ENCODE measurements at places on chromosomes 2 and 18.

DNA sequence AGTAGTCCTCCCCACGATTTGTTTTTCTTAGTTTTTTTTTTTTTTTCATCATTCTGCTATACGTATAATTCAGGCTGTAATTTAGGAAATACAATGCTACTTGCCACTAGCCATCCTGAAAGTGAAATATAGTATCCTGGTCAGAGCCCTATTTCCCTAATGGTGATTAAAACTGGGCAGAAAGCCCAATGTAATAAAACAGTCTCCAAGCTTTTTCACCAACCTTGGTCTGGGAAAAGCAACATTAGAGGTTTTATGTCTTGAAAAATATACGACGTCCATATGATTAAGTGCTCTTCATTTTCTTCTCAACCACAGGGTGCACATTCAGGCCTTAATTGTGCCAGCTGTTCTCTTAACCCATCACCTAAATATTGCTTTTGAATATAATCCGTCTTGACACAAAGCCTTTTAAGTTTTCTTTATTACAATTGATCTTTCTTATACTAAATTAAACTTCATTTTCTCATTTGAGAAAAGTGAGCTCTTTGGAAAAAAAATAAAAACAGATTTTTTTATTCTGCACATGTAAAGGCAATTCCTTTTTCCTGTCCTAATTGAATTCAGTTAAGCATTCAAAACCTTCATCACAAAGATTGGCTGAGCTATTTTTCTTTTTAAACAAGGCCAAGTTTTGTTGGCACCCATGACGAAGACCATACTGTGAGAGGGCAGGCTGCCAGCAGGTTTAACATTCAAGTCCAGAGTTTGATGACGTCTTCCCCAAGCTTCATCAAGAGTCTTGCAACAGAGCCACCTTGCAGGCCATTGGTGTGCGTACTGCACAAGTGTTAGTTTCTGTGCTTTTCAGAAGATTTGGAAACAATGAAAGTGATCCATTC is 52.7 kb downstream of the MAP2 start:
- no peak overlapping the region for H3K4me3 ChIP-seq
- H3K36me3 ChIP-seq: no peaks in the 10 kb centered on the region
- no peak for DNase-seq
- no peak overlapping the region for H3K27ac ChIP-seq
- H3K27me3 ChIP-seq: no peaks in the 10 kb centered on the region
- no peaks in the 10 kb centered on the region for H3K4me1 ChIP-seq

- H3K27me3 ChIP-seq: peaks cover 14% of the 10 kb centered on the region
- DNase-seq: no peak
- H3K36me3 ChIP-seq: no peaks in the 10 kb centered on the region
- H3K27ac ChIP-seq: no peak overlapping the region
- H3K4me3 ChIP-seq: no peak overlapping the region
Observed at GRCh38 chr18:6486764-6487426, 72.2 kb upstream of the L3MBTL4 start.

- H3K27ac ChIP-seq: no peak overlapping the region
- no peak for DNase-seq
Observed at GRCh38 chr2:214577769-214578168, 166.9 kb downstream of the VWC2L start.

GRCh38 chr2:37343537-37344434 is 644 bp upstream of the QPCT start:
- H3K4me3 ChIP-seq: peak overlapping the region; percentile 87
- DNase-seq: no peak
- H3K27ac ChIP-seq: peak overlapping the region; percentile 90

DNA sequence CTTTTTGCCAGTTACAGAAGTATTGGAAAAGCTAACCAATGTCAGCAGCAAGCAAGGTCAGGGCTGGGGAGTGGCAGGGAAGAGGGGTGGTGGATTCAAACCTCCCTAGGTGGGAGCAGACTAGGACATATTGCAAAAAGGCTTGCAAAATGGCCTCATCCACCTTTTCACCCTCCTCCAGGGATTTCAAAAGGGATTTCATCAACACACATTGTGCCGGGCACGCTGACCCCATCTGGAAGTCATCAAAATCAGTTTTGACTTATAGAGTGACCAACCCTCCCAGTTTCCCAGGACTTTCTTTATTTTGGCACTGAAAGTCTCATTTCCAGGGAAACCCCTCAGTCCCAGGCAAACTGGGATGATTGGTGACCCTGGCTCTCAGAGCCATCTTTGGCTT is 94.7 kb downstream of the BIN1 start:
- no peak for DNase-seq
- H3K4me1 ChIP-seq: no peaks in the 10 kb centered on the region
- no peak overlapping the region for H3K27ac ChIP-seq
- no peak overlapping the region for H3K4me3 ChIP-seq
- H3K27me3 ChIP-seq: peaks cover 40% of the 10 kb centered on the region
- no peaks in the 10 kb centered on the region for H3K36me3 ChIP-seq

DNA sequence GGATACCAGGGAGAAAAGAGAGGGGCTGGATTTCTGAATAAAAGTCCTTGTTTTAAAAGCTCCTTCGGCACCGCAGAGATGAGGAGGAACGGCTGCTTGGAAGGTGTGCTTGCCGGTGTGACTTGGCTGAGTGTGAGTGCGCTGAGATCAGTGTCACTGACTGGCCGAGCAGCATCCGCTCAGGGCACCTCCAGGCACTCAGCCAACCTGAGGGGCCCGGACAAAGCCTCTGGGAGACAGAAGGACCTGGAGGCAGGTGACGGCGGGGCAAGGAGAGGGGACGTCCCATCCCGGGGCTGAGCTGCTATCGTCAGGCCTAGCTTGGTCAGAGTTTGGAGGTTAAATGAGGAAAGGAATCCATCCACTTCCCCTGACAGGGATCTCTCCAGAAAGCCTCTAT is 16.8 kb upstream of the ALLC start:
- H3K4me1 ChIP-seq: no peaks in the 10 kb centered on the region
- no peaks in the 10 kb centered on the region for H3K36me3 ChIP-seq
- peaks cover 11% of the 10 kb centered on the region for H3K27me3 ChIP-seq
- H3K4me3 ChIP-seq: no peak overlapping the region
- DNase-seq: no peak

DNA sequence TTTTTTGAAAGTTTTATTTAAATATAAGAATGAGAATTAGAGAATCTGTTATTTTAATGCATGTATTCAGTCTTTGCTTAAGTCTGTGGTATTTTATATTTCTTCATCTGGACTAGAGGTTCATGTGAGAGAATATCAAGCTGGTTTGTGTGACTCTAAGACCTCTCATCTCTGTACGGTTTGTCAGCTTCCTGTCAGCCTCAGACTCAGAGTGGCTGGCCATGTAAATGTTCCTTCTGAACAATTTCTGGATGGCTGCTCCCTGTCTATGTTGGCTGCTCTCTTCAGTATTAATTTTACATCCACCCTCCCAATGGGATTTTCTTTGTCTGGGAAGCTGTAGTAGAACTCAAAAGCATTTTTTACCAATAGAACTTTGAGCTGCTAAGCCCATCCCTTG is 225.3 kb upstream of the THUMPD2 start:
- no peaks in the 10 kb centered on the region for H3K36me3 ChIP-seq
- no peak overlapping the region for H3K27ac ChIP-seq
- no peaks in the 10 kb centered on the region for H3K27me3 ChIP-seq

- DNase-seq: peak; percentile 78
- peaks cover 30% of the 10 kb centered on the region for H3K4me1 ChIP-seq
- no peaks in the 10 kb centered on the region for H3K27me3 ChIP-seq
- H3K27ac ChIP-seq: peak overlapping the region; percentile 79
Observed at GRCh38 chr2:127415593-127416505, 2.4 kb upstream of the PROC start.

DNA sequence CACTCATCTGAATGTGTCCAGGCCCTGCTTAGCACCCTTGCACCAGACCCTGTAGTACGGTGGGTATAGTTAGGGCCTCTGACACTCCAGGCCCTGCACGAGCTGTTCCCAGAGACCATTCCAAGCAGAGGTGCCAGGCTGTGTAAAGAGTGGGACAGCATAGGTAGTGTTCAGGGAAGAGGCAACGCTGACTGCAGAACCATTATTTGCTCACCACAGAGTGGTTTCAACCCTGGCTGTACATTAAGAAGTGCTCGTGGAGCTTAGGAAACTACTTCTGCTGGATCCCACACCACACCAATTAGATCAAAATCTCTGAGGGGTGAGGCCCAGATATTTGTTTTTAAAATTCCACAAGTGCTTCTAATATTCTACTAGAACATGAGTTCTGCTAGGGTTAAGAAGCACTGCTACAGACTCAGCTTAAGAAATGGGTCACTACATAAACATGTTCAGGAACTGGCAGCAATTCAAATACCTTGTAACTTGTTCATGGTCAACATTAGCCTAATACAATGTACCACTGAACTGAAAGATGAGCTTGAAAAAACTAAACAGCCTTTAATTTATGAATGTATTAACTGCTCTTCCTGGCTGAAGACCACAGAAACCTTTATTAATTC is 183.0 kb downstream of the MYO5B start:
- H3K4me3 ChIP-seq: no peak overlapping the region
- peaks cover 15% of the 10 kb centered on the region for H3K27me3 ChIP-seq
- H3K4me1 ChIP-seq: peaks cover 8% of the 10 kb centered on the region
- H3K36me3 ChIP-seq: no peaks in the 10 kb centered on the region
- DNase-seq: no peak

Data from stimulated activated naive B cell treated with anti-CD40 and anti-IgM and Interleukin-4, amounts not matched to agents 10 μg/mL and 1 μg/mL and 100 μg/mL, for 72 hours (primary cell).